ENCODE measurements at places on chromosomes 11 and 22.

DNA sequence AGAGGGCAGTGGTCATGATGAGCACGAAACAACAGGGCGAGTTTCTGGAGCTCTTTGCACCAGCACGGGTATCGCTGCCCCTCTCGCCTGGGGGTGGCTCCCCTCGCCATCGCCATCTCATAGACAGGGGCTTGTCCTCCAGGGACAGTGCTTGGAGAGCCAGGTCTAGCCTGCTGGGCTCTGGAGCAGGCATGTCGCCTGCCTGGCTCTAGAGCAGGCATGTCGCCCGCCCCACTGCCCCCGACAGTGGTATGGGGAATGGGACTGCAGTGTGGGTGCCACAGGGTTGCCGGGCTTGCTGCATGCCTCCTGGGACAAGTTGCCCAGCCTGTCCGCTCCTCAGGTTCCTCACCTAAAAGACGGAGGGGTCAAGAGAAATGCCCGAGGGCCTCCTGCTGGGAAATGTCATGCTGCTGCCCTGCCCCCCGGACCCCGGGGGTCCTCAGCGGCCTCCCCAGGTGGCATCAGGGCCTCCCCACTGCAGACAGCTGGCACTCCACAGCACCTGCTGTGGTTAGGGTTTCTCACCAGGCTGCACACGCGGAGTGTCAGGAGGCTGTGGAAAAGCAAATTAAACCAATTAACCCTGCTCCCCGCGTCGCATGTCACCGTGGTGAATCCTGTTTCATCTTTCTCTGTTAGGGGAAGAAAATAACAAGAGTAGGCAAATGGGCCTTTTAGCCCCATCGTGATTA, 403.0 kb downstream of the TBC1D22A start:
- no peak for DNase-seq

- DNase-seq, result no peak
These were observed 244.6 kb upstream of the ANO3 start for GRCh38 chr11:26087120-26087935.

DNA sequence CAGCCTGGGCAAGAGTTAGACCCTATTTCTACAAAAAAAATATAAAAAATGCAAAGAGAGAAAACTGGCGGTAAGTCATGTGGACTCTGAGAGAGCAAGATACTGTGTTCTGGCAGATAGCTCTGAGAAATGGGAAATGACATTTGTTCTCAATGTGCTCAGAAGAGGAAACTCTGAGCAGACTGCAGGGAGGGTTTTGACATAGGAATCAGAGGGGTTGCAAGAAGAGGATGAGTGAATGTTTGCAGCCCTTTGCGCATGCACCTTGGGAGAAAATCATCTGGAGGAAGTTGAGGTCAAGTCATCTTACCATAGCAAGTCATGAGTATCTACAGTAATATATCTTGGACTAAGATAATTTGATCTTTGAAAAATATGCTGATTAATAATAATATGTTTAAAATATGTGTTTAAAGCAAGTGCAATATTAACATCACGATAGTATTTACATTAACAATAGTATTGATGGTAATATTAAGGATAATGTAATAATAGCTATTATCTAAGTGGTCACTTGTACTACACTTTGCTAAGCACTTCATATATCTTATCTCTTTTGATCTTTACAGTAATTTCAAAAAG, 2.6 kb downstream of the ACER3 start:
- no peak for DNase-seq

- no peak for DNase-seq
These were observed 7.4 kb downstream of the SMPD1 start for GRCh38 chr11:6397636-6398035.

DNA sequence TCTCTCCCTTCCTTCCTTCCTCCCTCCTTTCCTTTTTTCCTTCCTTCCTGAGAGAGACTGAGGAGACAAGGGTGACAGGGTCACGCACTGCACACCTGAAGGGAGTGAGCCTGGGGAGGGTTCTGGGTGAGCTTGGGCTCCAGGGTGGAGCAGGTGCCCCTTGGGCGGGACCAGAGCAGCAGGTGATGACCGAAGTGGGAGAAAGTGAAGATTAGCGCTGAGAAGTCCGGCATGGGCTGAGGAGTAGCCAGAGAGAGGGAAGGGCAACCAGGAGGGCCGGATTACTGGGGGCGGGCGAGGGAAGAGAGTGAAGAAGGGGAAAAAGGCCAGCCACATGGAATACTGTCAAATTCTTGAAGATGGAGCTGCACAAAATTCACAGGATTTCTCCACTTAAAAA, 99.2 kb upstream of the LMO1 start:
- no peak for DNase-seq

GRCh38 chr11:35661534-35661933, 1.0 kb upstream of the TRIM44 start:
- DNase-seq, result no peak

DNA sequence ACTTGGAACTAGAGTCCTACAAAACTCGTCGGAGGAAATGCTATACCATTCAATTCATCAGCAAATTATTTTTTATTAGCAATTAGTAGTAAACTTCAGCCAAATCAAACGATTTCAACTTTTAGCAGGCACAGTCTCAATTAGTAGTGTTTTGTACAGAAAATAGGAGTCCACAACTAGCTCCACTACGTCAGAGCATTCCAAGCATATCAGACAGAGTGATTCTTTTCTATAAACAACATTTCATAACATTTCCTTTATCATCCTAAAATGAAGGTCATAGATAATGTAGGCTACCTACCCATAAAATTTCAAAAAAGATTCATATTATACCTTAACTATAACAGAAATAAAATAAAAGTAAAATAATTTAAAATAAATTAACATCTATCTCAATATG, 169.9 kb downstream of the KIF18A start:
- no peak for DNase-seq

DNA sequence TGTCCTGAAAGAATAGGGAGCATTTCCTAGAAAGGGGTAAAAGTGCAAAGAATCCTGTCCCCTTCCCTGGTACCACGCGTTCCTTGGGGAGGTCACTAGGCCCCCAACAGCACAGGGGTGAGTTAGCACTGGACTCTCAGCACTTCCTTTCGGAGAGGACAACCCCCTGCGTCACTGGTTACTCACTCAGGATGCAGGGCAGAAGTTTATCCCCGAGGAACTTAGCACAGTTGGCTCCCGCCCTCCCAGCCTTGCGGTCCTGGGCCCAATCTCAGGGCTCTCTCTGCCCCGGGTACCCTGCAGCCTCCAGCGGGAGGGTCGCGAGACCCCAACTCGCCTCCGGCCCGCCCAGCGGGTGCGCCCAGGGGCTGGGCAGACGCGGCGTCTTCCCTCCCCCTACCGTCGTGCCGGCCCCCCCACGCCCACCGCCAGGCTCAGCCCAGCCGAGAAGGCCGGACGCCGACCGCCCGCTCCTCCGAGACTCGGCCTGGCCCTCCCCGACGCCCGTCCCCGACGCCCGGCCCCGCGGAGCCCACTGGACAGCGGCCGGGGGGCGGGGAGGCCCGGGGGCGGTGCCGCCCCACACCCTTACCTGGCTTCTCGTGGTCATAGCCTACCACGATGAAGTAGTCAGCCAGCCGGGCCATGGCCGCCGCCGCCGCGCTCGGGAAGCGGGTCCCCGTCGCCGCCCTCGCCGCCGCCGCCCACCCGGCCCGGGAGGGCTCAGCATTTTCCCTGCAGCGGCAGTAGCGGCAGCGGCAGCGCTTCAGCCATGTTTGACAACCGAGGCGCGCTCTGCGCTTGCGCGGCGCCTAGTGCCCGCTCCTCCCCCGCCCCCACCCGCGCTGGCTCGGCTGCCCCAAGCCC, at the start of gene SBF2:
Gene SBF2 (minus strand): TSS at position 797 of the 867 bp plus-strand sequence. CDS start 150 bp downstream, at position 647.
- peak; percentile 80 for DNase-seq

- DNase-seq, result no peak
These were observed 25.7 kb upstream of the GAL start for GRCh38 chr11:68658661-68659060.

- DNase-seq, result no peak
These were observed 48.6 kb upstream of the UCP3 start for GRCh38 chr11:74057249-74058151.

- DNase-seq, result no peak
These were observed 16.6 kb downstream of the GDPD5 start for GRCh38 chr11:75509020-75509720.

GRCh38 chr11:39102236-39102635, 2357.2 kb downstream of the LRRC4C start:
- DNase-seq, result no peak

- DNase-seq, result no peak
These were observed 13.8 kb downstream of the MMP20 start for GRCh38 chr11:102611291-102611690.

- DNase-seq, result no peak
These were observed 39.0 kb upstream of the AKIP1 start for GRCh38 chr11:8871962-8872361.

- DNase-seq, result no peak
These were observed 9.0 kb upstream of the ZBTB44 start for GRCh38 chr11:130323452-130324450.

DNA sequence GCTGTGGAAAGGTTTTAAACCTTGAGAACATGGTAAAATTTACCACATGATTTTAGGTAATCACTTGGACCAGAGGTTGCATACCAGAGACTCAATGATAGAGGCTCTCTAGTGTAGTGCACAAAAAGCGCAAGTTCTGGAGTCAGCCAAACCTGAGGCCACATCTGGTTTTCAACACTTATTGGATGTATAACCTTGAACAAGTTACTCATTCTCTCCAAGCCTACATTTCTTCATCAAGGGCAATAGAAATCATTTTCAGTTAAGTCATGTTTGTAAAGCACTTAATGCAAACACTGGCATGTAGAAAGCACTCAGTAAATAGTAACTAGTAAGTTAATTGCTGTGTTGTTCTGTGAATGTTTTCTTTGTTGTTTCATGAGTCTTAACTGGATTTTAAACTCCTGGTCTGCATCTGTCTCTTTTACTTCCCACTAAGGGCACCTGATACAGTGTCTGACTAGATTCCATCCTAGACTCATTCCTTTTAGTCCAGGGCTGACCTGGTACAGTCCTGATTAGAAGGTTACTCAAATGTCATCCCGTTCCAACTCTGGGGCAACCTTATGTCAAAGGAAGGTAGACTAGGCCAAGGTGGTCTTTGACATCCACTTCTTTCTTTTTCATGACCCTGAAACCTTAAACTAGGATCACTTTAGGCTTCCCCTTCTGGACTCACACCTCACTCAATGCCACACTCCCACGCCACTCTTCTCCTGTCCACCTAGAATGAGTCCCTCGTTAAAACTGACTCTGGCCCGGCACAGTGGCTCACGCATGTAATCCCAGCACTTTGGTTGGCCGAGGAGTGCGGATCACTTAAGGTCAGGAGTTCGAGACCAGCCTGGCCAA, 34.5 kb upstream of the EED start:
- DNase-seq, result no peak

GRCh38 chr11:62069374-62069773, 54.4 kb upstream of the INCENP start:
- DNase-seq, result no peak

GRCh38 chr22:38030311-38031133, 26.7 kb upstream of the PICK1 start:
- DNase-seq, result no peak

GRCh38 chr11:71307811-71308645, 55.7 kb upstream of the SHANK2 start:
- no peak for DNase-seq

- DNase-seq, result no peak
These were observed 539.3 kb upstream of the B3GAT1 start for GRCh38 chr11:134951305-134951700.

DNA sequence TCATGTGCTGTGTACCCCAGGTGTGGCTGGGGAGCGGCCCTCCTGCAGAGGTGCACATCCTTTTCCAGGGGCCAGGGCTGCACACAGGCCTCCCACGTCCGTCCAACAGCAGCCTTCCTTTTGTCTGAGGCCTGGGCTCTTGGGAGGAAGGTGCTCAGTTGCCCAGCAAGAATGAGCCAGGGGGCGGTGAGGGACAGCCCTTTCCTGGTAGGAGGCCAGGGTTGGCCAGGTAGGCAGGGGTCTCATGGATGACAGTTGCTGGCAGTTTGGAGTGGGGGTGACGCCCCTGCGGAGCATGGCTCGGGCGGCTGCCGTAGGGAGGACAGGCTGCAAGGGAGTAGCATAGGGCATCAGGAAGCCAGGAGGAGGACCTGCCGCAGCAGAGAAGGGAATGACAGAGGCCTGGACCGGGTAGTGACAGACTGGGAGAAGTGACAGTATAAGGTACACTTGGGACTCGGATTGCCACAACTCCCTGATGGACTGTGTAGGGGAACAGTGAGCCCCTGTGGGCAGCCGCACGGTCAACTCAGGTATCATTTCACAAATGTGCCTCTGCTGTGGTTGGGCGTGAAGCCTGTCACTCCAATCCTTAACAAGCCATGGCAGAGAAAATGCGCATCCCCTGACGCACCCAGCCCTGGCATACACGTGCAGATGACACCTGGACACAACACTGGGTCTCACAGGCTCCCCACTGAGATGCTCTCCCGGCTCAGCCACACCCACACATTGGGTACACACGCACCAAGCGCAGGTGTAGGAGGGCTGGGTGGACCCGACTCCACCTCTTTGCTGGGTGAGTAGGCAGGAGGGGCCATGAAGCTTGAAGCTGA, 79.7 kb downstream of the DGCR2 start:
- DNase-seq, result no peak

DNA sequence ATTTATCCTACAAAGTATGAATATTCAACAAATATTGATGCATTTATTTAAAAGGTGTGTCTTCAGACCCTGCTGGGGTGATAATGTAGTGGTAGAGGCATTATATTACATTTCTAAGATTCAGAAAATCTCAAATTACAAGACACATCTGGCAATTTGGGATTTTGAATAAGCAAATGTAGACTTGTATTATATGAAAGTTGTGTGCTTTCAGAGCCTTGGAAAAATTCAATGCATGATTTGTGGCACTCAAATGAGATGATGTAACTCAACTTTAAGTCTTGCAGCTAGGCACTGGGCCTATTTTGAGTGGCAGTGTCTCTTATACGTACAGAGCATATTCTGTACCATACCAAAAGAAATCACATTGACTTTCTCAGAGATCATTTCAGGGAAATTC, 214.4 kb downstream of the ETS1 start:
- DNase-seq, result no peak

DNA sequence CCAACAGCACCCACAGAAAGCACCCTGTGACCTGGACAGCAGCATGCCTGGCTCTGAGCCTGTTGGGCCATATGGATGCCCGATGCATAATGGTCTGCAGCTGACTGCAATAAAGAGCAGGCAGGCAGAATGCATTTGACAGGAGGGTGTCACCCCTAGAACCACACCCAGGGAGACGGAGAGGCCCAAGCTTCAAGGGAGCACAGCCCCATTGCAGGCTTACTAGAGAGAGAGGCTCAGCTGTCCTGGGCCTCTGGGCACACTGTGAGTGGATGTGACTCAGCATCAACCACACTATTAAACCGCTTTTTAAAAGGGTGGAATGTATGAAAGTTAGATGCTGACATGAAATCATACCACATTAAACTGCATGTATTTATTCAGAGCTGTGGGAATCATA, 365.3 kb downstream of the CTTN start:
- no peak for DNase-seq
